ENCODE measurements at places on chromosomes 5 and 9. TPM values are rescaled to one million over a fixed set of nuclear protein-coding genes. Genes with fewer than 3 reads are reported as not detected.

The BDP1 gene
- total RNA-seq, result 36.0 TPM

DNA sequence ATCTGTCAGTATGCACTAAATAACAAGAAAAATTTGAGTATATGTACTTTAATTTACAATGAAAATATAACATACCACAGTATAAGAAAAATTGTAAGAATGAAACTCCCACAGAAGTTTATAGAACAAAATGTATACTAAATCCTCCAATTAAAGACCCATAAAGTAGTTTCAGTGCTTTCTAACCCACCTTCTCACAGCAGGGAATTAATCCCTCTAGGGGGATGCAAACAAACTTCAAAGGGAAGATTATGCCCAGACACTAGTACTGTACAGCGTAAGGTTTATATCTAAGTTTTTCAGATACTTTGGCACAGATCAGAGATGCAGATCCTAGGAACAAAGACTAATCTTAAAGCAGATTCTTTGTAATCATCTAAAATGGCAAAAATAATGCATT is 57.2 kb downstream of the DENND1A start:
- H3K36me3 ChIP-seq, result peaks cover 10% of the 10 kb centered on the region
- no peak overlapping the region for H3K27ac ChIP-seq
- H3K4me3 ChIP-seq, result no peak overlapping the region
- H3K4me1 ChIP-seq, result peaks cover 18% of the 10 kb centered on the region
- no peak for DNase-seq

The CDC25C gene
- 14.9 TPM for total RNA-seq

DNA sequence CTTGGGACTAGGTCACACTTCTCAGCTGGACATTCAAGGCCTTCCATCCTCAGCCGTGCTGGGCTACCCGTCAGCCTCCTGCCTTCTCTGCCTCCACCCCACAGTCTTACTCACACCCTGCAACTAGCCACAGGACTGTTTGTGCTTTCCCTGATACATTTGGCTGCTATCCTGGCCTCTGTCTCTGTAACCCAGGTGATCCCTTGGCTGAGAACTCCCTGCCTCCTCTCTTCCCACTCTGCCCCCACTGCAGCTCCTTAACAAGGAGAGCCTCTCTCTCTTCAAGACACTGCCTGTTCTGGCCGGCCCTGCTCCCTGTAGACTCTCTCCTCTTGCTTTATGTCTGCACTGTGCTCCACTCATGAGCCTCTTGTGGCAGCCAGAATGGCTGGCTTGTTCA is 120.6 kb downstream of the MSX2 start:
- no peak overlapping the region for H3K4me3 ChIP-seq
- no peak overlapping the region for H3K27ac ChIP-seq
- no peaks in the 10 kb centered on the region for H3K27me3 ChIP-seq
- no peaks in the 10 kb centered on the region for H3K4me1 ChIP-seq
- no peaks in the 10 kb centered on the region for H3K36me3 ChIP-seq

The CTSV gene
- total RNA-seq, result 0.38 TPM

DNA sequence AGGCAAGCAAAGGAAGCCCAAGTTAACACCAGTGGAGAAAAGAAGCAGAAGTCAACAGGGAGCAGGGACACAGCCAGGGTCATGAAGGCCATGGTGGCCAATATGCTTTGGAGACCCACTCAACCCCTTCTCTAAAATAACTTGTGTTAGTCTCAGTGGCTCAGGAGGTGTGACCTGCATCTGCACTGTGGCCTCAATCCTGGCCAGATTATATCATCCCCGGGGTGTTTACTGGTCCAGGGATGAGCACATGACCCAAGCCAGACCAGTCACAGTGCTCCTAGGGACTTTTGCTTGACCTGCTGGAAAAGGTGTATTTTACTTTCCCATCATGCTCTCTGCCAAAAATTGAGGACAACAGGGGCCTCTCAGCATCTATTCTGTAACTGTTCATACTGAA is 105.2 kb downstream of the DPYSL3 start:
- no peaks in the 10 kb centered on the region for H3K36me3 ChIP-seq
- no peak overlapping the region for H3K27ac ChIP-seq
- no peaks in the 10 kb centered on the region for H3K27me3 ChIP-seq
- H3K4me1 ChIP-seq, result no peaks in the 10 kb centered on the region

The CLIC3 gene
- 3.8 TPM for total RNA-seq

The SPINK13 gene
- not detected for total RNA-seq

- H3K27me3 ChIP-seq, result peaks cover 7% of the 10 kb centered on the region
- no peak overlapping the region for H3K27ac ChIP-seq
- DNase-seq, result no peak
- no peaks in the 10 kb centered on the region for H3K36me3 ChIP-seq
- H3K4me1 ChIP-seq, result peaks cover 9% of the 10 kb centered on the region
These were observed 165.8 kb upstream of the STK32A start for GRCh38 chr5:147068998-147069397.

DNA sequence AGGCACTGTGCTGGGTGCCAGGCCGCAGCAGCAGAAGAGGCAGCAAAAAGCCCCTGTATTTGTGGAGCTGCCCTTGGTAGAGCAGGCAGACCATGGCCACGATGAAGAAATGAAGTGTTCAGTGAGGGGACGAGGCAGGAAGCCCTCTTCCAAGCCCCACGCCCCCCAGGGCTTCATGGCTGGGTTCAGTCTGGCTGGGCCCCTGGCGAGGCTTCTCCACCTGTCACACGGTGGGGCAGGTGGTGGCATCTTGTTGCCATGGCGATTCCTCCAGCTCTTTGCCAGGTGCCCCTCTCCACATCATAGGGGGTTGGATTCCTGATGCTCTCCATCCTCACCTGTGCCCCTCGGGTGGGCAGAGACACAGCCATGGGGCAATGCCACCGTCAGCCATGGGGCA is 21.5 kb downstream of the ADGRD2 start:
- H3K27ac ChIP-seq, result no peak overlapping the region
- no peak overlapping the region for H3K4me3 ChIP-seq
- no peaks in the 10 kb centered on the region for H3K4me1 ChIP-seq

The NME5 gene
- total RNA-seq, result not detected

GRCh38 chr5:100827481-100827889 is 75.6 kb downstream of the ST8SIA4 start:
- DNase-seq, result no peak
- no peaks in the 10 kb centered on the region for H3K27me3 ChIP-seq
- peaks cover 42% of the 10 kb centered on the region for H3K36me3 ChIP-seq
- H3K4me3 ChIP-seq, result no peak overlapping the region

The FCHO2 gene
- total RNA-seq, result 2.1 TPM

- no peak overlapping the region for H3K27ac ChIP-seq
- no peak overlapping the region for H3K4me3 ChIP-seq
- H3K4me1 ChIP-seq, result no peaks in the 10 kb centered on the region
- no peak for DNase-seq
These were observed 79.0 kb downstream of the ADCY2 start for GRCh38 chr5:7474821-7475403.

DNA sequence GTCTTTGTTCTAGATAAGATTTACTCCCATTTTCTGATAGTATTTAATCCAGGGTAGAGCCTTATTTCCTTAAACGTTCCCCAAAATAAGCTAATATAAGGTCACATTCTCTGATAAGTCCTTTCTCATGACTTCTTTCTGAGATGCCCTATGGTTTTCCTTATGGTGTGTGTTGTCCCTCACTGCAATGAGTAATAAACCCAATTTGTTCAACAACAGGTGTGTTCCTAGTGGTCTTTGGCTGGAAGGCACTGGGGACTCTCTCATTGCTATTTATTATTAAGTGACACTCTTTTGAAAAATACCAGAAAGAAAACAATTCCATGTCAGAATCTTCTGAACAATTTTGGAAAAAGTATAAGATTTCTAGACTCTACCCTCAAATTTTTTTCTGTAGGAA is 256.5 kb upstream of the PPP1R2B start:
- peaks cover 10% of the 10 kb centered on the region for H3K27me3 ChIP-seq
- no peak overlapping the region for H3K27ac ChIP-seq
- H3K36me3 ChIP-seq, result no peaks in the 10 kb centered on the region
- no peaks in the 10 kb centered on the region for H3K4me1 ChIP-seq
- no peak overlapping the region for H3K4me3 ChIP-seq
- DNase-seq, result no peak

DNA sequence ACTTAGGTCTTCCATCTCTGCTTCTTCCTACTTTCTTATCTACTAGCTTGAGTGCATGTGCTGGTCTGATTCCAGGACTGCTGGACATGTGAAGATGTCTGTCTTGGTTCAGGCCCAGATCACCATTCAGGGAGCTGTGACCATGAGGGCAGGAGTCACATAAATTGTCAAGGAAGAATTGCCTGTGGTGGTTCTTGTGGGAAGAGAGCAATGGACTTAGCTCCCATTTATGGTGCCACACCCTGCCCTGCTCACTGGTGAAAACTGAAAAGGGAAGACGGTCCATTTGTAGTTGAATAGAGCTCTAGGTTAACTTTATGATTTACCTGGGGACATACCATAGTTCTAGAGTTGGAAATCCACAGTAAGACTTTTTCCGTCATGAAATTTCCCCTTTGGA is 244.3 kb upstream of the ZNF608 start:
- no peak for DNase-seq
- H3K4me1 ChIP-seq, result no peaks in the 10 kb centered on the region
- H3K4me3 ChIP-seq, result no peak overlapping the region
- H3K27ac ChIP-seq, result no peak overlapping the region

- H3K27me3 ChIP-seq, result peaks cover 13% of the 10 kb centered on the region
- H3K36me3 ChIP-seq, result no peaks in the 10 kb centered on the region
- DNase-seq, result no peak
- no peak overlapping the region for H3K4me3 ChIP-seq
- H3K4me1 ChIP-seq, result no peaks in the 10 kb centered on the region
- no peak overlapping the region for H3K27ac ChIP-seq
These were observed 47.2 kb downstream of the MACIR start for GRCh38 chr5:103305809-103306208.

GRCh38 chr5:96199713-96200183 is 233.3 kb downstream of the PCSK1 start:
- H3K27ac ChIP-seq, result no peak overlapping the region
- peaks cover 8% of the 10 kb centered on the region for H3K27me3 ChIP-seq
- no peak overlapping the region for H3K4me3 ChIP-seq
- no peak for DNase-seq
- H3K36me3 ChIP-seq, result peaks cover 1% of the 10 kb centered on the region

GRCh38 chr5:111310711-111311620 is 86.8 kb downstream of the CAMK4 start:
- no peak for DNase-seq
- H3K27ac ChIP-seq, result no peak overlapping the region
- H3K4me1 ChIP-seq, result peaks cover 36% of the 10 kb centered on the region
- peaks cover 4% of the 10 kb centered on the region for H3K36me3 ChIP-seq
- H3K27me3 ChIP-seq, result no peaks in the 10 kb centered on the region

DNA sequence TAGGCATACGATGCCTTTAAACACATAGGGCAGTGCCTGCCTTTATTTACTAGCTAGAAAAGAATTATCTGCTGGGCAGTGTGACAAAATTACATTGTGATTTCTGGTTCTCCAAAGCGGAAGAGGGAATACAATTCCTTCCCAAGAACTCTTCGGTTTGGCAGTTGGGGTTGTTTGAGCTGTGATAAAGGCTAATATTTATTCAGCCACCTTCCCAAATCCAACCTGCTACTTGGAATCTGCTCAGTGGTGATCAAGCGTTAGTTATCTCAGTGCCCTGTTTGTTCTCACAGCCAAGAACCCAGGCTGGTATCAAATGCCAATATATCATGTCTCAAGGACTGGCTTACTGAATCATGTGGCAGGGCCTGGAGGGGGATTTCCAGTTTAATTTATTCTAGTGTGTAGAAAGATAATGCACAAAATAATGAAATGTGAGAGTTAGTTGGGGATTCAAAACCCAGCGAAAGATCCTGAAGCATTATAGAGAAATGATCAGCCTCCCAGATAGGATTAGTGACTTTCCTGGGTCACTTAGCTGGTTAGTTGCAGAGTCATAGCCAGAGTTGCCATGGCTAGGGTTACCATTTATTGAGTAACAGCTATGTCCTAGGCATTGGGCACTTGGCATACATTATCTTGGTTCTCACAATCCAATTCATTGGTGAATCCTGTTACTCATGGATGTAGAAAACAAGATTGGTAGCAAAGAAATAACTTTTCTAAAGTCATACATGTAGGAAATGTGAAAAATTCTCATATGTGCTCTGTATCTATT is 457.0 kb upstream of the KLF4 start:
- no peaks in the 10 kb centered on the region for H3K27me3 ChIP-seq
- DNase-seq, result no peak
- H3K36me3 ChIP-seq, result no peaks in the 10 kb centered on the region
- H3K27ac ChIP-seq, result no peak overlapping the region

- H3K27me3 ChIP-seq, result peaks cover 7% of the 10 kb centered on the region
- H3K36me3 ChIP-seq, result peaks cover 4% of the 10 kb centered on the region
- H3K4me1 ChIP-seq, result peaks cover 46% of the 10 kb centered on the region
- peak overlapping the region; percentile 97 for H3K4me3 ChIP-seq
- no peak for DNase-seq
- H3K27ac ChIP-seq, result no peak overlapping the region
These were observed 929 bp upstream of the PLPP6 start for GRCh38 chr9:4661165-4661564.

The PPP3R2 gene
- not detected for total RNA-seq

- peaks cover 3% of the 10 kb centered on the region for H3K36me3 ChIP-seq
- H3K27me3 ChIP-seq, result no peaks in the 10 kb centered on the region
- no peak overlapping the region for H3K27ac ChIP-seq
- no peak for DNase-seq
- no peak overlapping the region for H3K4me3 ChIP-seq
- no peaks in the 10 kb centered on the region for H3K4me1 ChIP-seq
These were observed 14.4 kb downstream of the BRD3 start for GRCh38 chr9:134053401-134053871.
